ENCODE measurements at places on chromosomes 12 and 14. TPM values are rescaled to one million over a fixed set of nuclear protein-coding genes. Genes with fewer than 3 reads are reported as not detected.

GRCh38 chr12:41903014-41903708, 241.5 kb downstream of the GXYLT1 start:
- no peak for DNase-seq

Gene C12orf54
- 2.4 TPM for total RNA-seq

DNA sequence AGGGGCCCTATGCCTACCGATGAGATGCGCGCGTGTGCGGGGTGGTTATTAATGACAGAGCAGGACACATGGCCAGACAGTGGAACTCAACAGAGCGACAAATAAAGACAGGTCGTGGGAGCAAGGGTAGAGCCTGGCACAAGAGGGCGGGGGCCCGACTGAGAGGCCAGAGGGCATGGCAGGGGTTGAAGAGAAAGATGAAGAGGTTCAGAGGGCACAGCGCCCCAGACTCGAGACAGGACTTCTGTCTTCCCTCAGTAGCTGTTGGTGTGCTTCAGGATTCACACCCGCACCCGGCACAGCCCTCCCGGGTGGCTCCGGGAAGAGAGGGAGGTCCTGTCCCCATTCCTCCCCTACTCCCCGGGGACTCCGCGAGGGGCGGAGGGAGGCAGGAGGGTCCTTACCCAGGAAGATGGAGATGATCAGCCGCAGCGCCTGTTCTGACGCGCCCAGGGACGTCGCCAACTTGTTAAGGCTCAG, 366 bp downstream of the LPCAT3 start:
- DNase-seq = no peak

Gene CD163
- 91.9 TPM for total RNA-seq

- no peak for DNase-seq
These were observed 40.7 kb downstream of the WDR20 start for GRCh38 chr14:102180248-102180998.

DNA sequence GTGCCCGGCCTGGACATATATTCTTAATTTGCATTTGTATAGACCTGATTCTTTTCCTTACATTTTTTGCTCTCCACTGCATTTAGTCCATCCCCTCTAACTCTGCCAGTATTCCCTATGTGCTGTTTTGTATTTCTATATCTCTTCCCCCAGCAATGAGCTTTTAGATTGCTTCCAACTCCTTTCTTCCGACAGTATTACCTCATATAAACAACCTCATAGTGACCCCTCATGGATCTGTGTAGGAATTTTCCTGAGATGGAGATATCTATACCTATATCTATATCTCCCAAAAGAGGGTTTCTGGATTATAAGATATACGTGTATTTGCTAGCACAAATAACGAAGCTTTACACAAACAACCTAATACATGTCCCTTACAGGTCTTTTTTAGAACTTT, 161.9 kb downstream of the CRADD start:
- DNase-seq = no peak

All from sciatic nerve (tissue), 2 donors.